ENCODE measurements at places on chromosomes 5 and 9. TPM values are rescaled to one million over a fixed set of nuclear protein-coding genes. Genes with fewer than 3 reads are reported as not detected.

GRCh38 chr9:13215791-13216554, 63.5 kb downstream of the MPDZ start:
- no peak for DNase-seq

- peak; percentile 50 for DNase-seq
These were observed 147.8 kb downstream of the TMEM38B start for GRCh38 chr9:105842023-105842644.

DNA sequence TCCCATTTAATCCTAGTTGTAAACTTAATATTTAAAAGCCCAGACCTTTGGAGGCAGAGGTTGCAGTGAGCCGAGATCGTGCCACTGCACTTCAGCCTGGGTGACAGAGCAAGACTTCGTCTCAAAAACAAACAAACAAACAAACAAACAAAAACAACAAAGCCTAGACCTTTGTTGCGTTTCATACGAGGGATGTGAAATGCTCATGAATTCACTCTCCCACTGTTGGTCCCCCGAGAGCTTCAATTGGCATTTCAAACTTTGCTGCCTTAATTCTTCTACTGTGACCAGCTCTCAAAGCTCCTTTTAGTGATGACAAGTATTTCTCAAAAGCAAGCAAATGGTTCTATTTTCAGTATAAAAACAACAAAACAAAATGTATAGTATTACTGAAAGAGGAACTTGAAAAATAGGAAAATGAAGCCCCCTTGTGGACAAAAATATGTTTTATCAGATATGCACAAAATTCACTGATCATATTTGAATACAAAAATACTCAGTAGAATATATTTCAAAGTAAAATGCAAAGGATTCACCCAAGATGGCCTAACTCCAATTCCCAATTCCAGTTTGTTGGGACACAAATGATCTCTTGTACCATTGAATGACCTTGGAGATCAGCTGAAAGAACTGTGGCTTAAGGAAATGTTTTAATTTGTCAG, 140.4 kb downstream of the ESM1 start:
- DNase-seq, result no peak

DNA sequence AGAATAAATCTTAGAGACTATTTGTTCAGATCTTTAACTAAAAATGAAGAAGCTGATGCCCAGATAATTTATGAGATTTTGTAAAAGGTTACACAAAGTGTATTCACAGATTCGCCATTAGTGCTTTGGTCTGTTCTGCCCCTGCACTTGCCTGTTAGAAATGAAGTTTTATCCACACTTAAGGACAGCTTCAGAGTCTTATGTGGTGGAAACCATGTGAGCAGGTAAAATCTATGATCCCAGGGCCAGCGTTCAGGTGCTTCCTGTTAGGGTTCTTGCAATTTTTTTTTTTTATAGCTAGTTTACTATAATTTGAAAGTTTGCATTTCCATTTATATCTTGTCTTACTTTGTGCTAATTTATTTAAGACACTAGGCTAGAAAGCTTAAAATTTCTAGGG, 561.6 kb downstream of the PRR16 start:
- DNase-seq, result no peak

DNA sequence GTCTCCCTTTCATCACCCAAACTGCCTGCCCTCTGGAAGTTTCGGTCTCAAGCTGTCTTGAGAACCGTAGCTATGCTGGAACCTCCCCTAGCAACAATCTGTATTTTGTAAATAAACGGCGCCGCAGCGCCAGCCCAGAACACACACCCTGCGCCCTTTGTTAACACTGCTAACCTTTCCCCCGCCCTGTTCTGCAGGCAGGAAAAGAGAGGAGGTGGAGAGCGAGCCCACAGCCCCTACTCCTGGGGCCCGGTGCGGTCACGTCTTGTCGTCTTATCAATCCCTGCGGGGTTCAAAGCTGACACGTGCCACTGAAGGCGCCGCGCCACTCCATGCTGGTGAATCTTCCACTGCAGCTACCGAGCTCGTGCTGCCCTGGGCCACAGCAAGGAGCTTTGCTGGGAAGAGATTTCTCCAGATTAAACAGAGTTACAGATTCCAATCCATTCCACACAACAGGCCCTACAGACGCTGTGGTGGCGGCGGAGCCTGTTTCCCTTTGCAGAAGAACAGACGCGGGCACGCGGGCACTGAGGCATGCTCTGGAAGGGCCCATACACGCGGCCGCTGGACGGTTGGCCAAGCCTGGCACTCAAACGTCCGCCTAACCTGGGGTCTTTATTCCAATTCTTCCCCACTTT, 25.3 kb downstream of the ZDHHC11B start:
- peak; percentile 94 for DNase-seq

DNA sequence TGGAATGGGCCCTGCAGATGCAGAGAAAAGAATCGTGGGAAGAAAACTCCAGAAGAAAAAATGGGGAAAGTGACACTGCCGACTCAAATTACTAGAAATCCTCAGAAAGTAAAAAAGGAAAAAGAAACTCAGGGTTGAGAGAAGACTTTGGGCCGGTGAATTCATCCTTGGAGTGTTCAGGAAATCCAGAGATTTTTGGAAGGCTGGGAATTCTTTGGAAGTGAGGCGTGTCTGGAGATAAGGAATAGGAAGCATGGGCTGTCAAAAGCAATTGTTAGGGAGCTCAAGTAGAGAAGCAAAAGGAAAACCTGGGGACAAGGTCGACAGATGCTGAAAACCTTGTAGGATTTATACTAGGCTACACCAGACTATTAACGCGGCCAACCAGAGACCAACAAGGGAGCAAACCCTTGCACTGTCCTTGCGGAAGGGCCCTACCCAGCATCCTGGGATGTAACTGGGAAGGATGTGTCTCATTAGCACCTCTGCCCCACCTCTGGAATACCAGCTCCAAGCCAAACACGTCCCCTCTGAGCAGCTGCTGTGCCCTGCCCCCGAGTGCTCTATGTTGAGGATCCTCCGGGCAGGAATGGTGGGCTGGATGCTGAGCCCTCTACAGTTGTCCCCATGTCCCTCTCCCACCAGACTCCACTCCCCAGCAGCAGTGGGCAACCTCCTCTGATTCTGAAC, 11.6 kb downstream of the DAB2IP start:
- DNase-seq, result no peak

GRCh38 chr5:88483964-88484672, 215.5 kb upstream of the TMEM161B start:
- peak; percentile 3 for DNase-seq

DNA sequence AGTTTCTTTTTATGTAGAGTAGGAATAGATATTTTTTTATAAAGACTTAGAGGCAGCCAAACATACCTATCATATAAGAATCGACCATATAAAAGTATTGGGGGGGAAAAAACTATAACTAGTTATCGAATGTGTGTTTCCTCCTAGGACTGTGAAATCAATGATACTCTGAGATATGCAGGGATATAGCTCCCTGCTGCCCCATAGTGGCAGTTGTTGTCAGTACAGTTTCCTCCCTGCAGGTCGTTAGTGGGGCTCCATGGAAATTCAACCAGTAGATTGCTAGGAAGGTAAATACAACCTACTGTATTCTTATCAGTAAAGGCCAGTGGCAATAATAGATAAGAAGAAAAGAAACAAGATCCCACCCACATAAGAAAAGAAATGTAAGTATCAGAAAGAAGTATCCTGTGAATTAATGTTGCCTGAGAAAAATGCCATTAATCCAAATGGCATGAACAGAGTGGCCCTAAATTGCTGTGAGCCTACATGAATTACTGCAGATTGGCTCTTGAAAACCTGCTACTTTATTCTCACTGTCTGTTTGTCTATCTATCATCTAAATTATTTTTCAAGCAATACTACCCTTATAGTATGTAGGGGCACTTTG, 136.9 kb upstream of the FBN2 start:
- peak; percentile 29 for DNase-seq

DNA sequence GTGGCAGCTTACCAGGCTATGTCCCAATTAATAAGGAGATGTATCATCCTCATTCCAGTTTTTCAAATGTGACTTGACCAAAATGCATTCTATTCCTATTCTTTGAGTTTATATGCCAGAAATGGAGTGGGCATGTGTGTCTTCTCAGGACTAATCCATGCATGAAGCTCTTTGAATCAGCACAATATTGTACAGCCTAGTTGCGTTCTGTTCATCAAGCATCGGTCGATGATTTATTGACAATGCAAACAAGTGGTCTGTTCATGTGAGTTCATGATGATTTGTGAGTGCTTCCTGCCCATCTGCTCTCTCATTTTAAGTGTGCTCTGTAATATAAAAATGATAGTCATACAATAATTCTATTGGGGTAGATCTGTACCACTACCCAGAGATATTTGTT, 48.3 kb downstream of the PALM2AKAP2 start:
- no peak for DNase-seq

GRCh38 chr9:113720495-113720894, 155.6 kb upstream of the ZNF618 start:
- DNase-seq, result no peak

DNA sequence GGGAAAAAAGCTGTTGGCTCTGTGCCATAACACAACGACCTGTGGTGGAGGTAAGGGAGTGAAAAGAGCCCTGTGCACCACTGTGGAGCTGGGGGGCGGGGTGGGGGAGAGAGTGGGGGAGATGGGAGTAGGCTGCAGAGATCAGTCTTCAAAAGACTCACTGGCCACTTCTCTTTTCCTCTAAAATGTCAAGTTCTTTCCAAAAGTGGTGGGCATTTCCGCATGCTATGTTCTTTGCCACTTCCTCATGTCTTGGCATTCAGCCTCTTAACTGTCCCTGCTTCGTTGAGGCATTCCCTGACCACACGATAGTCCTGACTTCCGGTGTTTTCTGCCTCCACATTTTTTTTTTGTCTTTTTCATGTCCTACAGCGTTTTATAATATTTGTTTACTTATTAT, 2.4 kb upstream of the PPP2R2B start:
- DNase-seq, result no peak

GRCh38 chr5:132253008-132253441, 4.5 kb upstream of the PDLIM4 start:
- DNase-seq, result no peak

- DNase-seq, result no peak
These were observed 80.8 kb downstream of the RORB start for GRCh38 chr9:74577956-74578355.

GRCh38 chr9:6014670-6015270, 654 bp downstream of the RANBP6 start:
- DNase-seq, result no peak

GRCh38 chr9:113436728-113437515, 26.4 kb downstream of the C9orf43 start:
- DNase-seq, result no peak

DNA sequence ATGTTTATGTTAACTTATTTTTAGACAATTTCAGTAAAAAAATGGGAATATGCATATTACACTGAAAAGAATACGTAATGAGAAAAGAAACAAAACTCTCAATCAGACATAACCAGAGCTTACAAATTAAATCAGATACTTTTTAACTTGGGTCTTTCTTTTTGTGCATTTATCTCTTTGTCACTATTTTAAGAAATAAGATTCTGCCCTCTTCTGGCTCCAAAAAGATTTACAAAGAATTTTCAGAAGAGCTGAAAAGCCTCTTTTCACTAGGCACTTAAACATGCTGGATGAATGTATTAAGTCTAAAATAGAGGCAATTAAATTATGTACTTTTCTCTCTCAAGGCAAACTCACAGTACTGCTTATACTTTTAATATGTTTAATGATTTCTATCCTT, 55.5 kb downstream of the CEP120 start:
- peak; percentile 41 for DNase-seq

DNA sequence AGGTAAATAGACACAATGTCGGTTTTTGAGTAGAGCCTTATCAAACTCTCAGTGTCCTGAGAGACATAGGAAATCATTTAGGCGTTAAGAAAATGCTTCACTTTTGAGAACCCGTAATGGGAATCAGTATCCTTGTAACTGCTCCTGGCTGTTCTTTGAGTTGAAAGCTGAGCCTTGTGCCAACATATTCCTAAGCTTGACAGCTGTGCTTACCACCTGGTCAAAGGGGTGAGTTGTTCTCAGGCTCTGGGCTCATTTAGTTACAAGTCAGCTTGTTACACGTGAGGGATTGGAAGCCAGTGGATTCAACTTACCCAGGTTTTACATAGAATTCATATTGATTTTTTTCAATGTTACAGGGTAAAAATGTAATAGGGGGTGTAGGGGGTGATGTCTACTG, 145.9 kb downstream of the GABRB2 start:
- peak; percentile 61 for DNase-seq

DNA sequence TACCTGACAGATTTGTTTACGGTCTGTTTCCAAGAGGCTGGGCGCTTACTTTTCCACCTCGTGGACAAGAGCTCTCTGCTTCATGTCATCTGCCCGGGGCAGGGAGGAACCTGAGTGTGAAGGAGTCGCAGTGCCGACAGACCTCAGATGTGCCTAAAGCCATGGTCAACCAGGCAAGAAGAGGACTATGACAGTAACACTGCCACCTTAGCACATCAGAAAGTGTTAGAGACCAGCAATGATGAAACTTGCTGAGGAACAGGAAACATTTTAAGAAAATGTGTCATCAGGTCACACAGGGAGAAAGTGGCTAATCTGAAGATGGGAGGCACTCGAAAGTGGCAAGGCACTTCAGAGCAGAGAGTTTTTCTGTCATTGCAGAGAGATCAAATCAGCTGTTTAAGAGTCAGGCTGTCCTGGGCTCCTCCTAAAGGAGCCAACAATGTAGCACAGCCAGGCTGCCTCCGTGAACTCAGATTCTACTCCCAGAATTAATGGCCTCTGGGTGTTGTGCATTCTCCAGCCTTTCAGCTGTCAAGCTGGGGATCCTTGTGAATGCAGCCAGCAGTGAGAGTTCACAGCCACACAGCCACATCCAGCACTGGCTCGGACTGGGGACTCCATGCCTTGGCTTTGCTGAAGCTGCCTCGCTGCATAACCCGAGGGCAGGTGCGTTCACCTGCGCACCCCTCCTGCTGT, 94.6 kb downstream of the RAPGEF1 start:
- DNase-seq, result no peak

The SYK gene
- total RNA-seq, result 52.2 TPM

The IL3 gene
- total RNA-seq, result not detected

The NFX1 gene
- total RNA-seq, result 46.3 TPM

The BICD2 gene
- total RNA-seq, result 25.2 TPM

The IL9 gene
- not detected for total RNA-seq

The PRSS3 gene
- 0.79 TPM for total RNA-seq

The MYOT gene
- 0.94 TPM for total RNA-seq

The BTNL3 gene
- total RNA-seq, result not detected

The GABRA6 gene
- not detected for total RNA-seq

The TGFBI gene
- total RNA-seq, result 78.5 TPM

The CLIC3 gene
- total RNA-seq, result 4.0 TPM

The SPAAR gene
- total RNA-seq, result 5.3 TPM

The SLC36A3 gene
- not detected for total RNA-seq

The WWC1 gene
- total RNA-seq, result 174 TPM

The GRXCR2 gene
- total RNA-seq, result not detected
